ENCODE measurements at places on chromosomes 13 and 19.

DNA sequence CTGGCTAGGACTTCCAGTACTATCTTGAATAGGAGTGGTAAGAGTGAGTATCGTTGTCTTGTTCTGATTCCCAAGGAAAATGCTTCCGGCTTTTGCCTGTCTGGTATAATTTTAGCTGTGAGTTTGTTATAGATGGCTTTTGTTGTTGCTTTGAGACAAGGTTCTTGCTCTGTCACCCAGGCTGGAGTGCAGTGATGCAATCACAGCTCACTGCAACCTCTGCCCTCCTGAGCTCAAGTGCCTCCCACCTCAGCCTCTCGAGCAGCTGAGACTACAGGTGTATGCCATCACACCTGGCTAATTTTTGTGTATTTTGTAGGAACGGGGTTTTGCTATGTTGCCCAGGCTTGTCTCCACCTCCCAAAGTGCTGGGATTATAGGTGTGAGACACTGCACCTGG, 6.1 kb upstream of the ZNF543 start:
- no peak for DNase-seq

DNA sequence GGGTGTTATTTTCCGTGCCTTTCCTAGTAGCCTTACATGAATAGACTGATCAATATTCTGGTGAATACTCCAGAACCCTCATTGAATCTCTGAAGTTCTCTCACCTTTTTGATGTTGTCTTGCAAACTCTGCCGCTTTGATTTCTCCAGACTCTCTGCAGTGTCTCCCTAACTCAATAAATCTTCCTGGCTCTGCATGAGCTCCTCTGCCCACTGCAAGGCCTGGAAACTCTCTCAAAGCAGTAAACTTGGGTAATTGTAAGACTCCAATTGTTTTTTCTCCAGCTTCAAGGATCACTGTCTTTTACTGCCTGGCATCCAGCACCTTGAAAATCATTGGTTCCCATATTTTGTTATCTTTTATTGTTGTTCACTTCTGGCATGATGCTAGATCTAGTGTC, 198.4 kb downstream of the GPC5 start:
- no peak for DNase-seq

- no peak for DNase-seq
These were observed 15.2 kb upstream of the CRTC1 start for GRCh38 chr19:18668252-18668631.

DNA sequence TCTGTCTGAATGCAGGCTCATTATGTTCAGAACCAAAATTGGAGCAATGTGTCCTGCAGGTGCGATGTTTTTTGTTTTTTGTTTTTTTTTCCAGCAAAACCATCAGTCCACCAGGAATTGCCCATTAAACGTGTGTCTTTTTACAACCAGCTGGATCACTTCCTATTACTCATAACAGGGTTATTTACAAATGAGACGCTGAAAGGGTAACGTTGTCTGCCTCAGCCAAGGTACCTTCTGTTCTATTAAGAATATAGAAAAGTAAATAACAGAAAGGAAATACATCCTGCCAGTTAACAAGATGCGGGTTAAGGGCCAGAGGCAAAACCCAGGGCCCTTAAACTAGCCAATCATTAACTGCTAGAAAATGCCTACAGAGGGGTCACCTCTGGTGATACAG, 590.4 kb downstream of the TBC1D4 start:
- peak; percentile 63 for DNase-seq

- DNase-seq = peak; percentile 8
These were observed 21.7 kb downstream of the ZNF613 start for GRCh38 chr19:51948975-51949374.

DNA sequence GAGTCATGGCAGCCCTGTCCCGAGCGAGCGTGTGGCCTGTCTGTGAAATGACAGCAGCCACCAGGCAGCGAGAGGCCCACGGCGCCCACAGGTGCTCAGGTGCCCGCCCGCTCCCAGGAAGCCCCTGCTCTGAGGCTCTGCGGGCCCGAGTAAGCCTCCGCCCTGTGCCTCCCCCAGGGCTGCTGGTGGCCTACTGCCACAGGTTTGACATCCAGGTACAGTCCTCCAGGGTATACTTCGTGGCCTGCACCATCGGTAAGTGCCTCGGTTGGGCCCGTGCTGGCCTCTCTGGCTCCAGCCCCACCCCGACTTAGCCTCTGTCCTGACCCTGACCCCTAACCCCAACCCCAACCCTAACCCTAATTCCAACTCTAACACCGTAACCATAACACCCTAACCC, 15.0 kb upstream of the TMPRSS9 start:
- no peak for DNase-seq

DNA sequence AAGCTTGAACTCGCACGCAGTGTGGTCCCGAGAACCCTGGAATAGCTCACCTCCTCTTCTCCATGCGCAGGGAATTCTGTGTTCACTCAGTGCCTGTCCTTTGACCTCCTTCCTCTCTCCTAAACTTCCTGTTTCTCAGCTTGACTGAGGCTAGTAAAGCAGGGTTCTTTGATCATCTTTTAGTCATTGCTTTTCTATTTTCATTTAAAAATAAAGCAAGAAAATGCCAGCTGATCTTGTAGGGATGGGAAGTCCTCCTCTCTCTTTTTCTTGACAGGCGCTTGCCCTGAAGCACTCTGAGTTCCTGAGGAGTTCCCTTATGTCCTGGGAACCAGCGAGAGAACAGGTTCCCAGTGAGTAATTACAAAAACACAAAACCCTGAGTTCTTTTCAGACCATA, 62.8 kb downstream of the ARHGEF7 start:
- peak; percentile 67 for DNase-seq

DNA sequence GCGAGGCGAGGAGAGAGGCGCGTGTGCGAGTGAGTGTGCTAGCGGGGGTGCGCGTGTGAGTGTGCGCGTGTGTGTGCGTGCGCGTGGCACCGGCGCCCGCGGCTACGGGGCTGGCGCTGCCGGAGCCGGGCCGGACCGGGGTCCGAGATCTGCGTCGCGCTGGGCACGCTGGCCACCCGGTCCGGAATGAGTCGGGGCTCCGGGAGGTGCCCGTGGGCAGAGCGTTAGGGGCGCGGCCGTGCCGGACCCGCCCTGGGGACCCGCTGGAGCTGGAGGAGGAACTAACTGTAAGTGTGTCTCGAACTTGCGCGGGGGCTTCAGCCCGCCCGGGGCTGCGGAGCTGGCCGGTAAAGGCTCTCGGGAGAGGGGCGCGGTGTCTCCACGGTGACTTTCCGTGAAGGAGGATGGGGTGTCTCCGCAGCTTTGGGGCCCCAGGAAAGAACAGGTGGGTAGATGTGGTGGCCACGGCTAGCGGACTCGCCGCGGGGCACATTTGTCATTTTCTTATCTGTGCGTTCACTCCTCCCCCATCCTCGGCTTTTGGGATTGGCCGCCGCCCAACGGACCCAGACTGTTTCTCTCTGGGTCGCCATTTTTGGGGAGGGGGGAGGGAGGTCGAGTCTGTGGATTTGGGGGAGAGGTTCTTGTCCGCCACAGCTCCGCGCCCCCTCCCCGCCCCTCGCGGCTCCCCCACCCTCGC, 10.1 kb upstream of the SOX1 start:
- DNase-seq = no peak

GRCh38 chr13:65508745-65509144, 1721.4 kb downstream of the PCDH9 start:
- no peak for DNase-seq

DNA sequence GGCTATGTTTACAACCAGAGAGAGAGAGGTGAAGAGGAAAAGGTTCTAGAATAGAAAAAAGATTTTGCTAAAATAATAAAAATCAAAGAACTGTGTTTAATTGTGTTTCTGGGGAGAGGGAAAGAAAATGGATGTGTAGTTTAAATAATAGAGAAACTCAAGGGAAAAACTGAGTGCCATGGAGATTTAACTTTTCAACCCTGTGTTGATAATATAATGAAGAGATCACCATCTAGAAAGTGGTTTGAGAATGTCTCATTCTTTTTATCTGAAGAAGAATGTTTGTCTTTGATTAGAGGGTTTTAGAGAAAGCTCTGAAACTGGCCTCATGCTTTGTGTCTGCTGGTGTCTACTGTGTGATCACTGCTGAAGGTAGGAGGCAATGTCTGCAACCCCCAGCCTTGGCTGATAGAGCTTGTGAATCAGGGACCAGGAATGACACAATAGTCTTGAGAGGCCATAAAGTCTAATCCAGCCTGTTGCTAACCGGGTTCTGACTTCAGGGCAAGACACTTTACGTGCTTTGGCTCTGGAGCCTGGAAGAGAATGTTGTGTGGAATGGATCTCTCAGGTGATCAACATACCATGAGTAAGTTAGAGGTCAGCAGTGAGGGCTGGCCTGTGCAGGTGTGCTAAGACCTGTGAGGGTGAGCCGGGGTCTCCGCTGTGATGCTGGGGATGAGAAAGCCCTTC, 5.4 kb downstream of the COL4A2 start:
- peak; percentile 88 for DNase-seq

DNA sequence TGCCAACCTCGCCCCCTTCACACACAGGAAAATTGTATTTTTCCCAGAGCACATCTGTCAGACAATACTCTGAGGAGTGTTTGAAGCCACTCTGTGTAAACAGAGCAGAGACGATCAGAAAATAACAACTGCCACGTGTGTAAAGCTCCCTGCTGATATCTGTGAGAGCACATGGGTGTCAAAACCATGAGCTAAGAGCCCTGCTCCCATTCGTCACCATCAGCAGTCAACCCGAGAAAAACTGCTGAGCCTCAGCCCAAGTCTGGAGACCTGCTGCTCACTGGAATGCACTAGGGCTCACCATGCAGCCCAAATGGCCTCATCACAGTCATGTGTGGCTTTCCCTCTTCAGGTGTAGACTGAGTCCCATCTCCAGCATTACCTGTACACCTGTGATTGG, 304.1 kb downstream of the FGF14 start:
- DNase-seq = no peak

GRCh38 chr19:10145031-10145430, 25.3 kb upstream of the EIF3G start:
- no peak for DNase-seq

- DNase-seq = peak; percentile 96
These were observed 98.5 kb downstream of the MIPEP start for GRCh38 chr13:23790577-23791170.

Measured in EL (cell line).